ENCODE measurements at places on chromosomes 11 and 22. TPM values are rescaled to one million over a fixed set of nuclear protein-coding genes. Genes with fewer than 3 reads are reported as not detected.

Gene DUSP8
- 1.1 TPM for total RNA-seq

Gene ZDHHC24
- 19.8 TPM for total RNA-seq

Gene TYR
- total RNA-seq = not detected

Gene LGR4
- total RNA-seq = 0.29 TPM

Gene HMOX1
- total RNA-seq = 6.0 TPM

Gene TRPM5
- not detected for total RNA-seq

Gene LGALS12
- 0.29 TPM for total RNA-seq

Gene KRTAP5-8
- not detected for total RNA-seq

Measured in activated CD8-positive, alpha-beta memory T cell treated with anti-CD3 and anti-CD28 coated beads, Interleukin-2, amount 10 ng/mL, durations not matched to agents 7 days and 5 days (primary cell).